Frontal cortex (tissue), 4 donors: ENCODE measurements at places on chromosomes 1 and 21. TPM values are rescaled to one million over a fixed set of nuclear protein-coding genes. Genes with fewer than 3 reads are reported as not detected.

- DNase-seq: peak; percentile 24
These were observed 769 bp downstream of the GPSM2 start for GRCh38 chr1:108877348-108878159.

- DNase-seq: no peak
These were observed 82.2 kb upstream of the GUCA2B start for GRCh38 chr1:42070996-42071395.

DNA sequence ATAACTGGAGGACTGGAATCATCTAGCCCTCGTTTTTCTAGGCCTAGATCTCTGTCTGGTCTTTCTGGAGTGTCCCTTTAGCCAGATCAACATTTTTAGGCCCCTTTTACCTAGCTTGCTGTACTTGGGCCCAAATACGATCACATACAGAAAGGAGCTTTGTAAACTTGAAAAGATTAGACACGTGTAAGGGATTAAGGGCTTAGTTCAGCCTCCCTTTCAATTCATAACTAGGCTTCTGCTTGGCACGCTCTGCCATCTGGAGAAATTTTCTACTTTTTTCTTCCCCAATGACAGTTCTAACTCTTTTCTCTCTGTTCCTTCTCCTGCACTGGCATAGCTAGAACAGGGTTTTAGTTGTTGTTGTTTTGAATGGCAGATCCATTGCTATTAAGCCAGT is 153.3 kb upstream of the BEND5 start:
- DNase-seq: no peak

Gene GBP1
- 1.2 TPM for total RNA-seq

Gene INSRR
- total RNA-seq: under 0.01 TPM

Gene ETV3L
- under 0.01 TPM for total RNA-seq

- no peak for DNase-seq
These were observed 2.8 kb downstream of the DYRK1A start for GRCh38 chr21:37369307-37369854.

Gene MYOG
- total RNA-seq: under 0.01 TPM

- DNase-seq: no peak
These were observed 187.0 kb upstream of the ETV3 start for GRCh38 chr1:157325220-157325619.

GRCh38 chr1:109467301-109467777 is 993 bp downstream of the SYPL2 start:
- DNase-seq: no peak

GRCh38 chr1:6144647-6145395 is 35.3 kb downstream of the CHD5 start:
- no peak for DNase-seq

- no peak for DNase-seq
These were observed 46.4 kb downstream of the KCND3 start for GRCh38 chr1:111943066-111943465.

GRCh38 chr1:150002217-150002616 is 8.3 kb downstream of the OTUD7B start:
- no peak for DNase-seq

- DNase-seq: peak; percentile 9
These were observed 26.9 kb upstream of the DDR2 start for GRCh38 chr1:162605225-162605927.

Gene RNF186
- not detected for total RNA-seq

DNA sequence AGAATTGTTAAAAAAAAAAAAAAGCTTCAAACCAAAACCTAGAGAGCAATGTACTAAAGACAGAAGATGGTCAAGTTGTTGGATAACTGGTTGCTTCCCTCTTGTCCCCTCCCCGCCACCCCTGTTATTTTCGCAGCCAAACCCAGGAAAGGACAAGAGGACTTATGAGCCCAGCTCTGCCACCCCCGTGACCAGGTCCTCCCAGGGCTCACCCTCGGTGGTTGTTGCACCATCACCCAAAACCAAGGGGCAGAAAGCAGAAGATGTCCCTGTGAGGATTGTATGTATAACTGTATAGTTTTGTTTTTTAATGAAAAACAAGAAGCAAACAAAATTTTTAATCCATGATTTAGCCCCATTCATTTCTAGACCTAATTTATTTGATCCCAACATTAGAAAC is 69.4 kb downstream of the VPS26C start:
- no peak for DNase-seq

DNA sequence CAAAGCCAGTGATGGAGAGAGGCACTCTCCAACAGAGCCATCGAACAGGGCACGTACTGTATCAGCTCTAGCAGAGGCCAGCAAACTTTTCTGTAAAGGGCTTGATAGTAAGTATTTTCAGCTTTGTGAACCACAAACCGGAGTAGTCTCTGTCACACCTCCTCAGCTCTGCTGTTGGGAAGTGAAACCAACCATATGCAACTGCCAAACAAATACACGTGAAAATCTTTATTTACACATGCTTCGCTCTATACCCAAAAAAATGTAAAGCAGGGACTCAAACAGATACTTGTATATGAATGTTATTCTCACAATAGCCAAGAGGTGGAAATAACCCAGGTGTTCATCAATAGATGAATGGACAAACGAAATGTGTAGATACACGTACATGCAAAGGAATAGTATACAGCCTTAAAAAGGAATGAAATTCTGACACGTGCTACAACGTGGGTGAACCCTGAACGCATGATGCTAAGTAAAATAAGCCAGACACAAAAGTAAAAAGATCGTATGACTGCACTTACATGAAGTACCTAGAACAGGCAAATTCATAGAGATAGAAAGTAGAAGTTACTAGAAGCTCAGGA is 39.0 kb downstream of the SETD4 start:
- DNase-seq: no peak

- DNase-seq: no peak
These were observed 295.7 kb downstream of the SETD4 start for GRCh38 chr21:35764586-35764985.

DNA sequence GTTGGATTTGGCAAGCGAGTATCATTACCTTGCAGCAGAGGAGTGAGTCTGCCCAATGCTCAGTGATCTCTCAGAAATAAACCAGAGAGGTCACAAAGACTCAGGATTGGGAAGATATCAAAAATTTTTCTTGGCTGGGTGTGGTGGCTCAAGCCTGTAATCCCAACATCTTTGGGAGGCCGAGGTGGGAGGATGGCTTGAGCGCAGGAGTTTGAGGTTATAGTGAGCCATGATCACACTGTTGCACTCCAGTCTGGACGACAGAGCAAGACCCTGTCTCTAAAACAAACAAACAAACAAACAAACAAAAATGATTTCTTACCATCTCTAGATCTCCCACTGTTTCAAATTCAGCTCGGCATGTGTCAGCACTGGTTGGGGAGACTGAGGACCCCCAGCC is 13.3 kb upstream of the BECN2 start:
- DNase-seq: no peak

Gene NEXN
- total RNA-seq: under 0.01 TPM

DNA sequence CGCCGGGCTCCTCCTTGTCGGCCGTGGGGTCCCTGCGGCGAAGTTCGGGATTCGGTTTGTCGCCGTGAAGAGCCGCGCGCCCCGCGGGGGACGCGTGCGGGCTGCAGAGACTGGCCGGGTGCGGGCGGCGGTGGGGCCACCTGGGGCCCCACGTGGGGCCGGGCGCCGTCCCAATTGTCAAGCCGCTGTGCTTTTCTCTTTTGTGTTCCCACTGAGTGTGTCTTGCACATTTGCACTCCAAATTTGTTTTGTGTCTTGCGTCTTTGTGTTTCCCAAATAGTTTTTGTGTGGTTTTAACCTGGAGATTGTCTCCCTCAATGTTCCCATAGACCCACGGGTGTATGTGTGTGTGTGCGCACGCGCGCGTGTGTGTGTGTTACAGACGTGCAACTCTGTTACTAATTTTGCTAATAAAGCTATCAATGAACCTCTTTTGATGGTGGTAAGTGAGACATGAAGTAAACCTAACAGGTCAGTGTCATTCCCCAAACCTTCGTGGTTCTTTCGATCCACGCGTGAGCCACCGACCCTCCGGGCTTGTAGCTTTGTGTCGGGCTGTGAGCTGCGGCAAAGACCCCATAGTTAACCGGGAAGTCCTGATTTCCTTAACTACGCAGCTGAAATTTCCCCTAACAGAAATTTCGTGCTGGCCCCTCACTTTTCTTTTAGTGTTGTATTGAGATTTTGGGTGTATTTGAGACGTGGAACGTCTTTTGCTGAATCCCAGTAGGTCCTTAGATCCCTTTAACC is 708 bp downstream of the PRDM2 start:
- DNase-seq: peak; percentile 74

DNA sequence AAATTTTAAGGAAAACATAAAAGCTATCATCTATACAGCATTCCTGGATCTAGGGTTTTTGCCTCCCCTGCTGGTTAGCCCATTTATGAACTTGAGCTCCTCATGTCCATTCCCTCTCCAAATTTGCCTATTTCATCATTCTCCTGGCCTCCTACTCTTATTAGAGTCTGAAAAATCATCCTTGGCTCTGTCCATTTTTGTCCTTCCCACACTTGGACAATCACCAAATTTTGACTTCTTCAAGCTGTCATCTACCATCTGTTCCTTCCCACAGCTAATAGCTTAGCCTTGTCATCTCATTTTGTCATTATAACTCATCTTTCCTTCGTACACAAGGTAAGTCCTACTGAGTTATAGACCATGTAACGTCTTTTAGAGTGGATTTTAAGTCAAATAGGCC is 2.2 kb upstream of the HENMT1 start:
- DNase-seq: no peak

Gene FAM167B
- 0.41 TPM for total RNA-seq

Gene GUCA2B
- not detected for total RNA-seq

- peak; percentile 40 for DNase-seq
These were observed 34.0 kb downstream of the FOXO6 start for GRCh38 chr1:41394959-41395956.

GRCh38 chr1:116433275-116434257 is 60.5 kb downstream of the ATP1A1 start:
- DNase-seq: peak; percentile 29

Gene KIF2C
- 2.9 TPM for total RNA-seq

DNA sequence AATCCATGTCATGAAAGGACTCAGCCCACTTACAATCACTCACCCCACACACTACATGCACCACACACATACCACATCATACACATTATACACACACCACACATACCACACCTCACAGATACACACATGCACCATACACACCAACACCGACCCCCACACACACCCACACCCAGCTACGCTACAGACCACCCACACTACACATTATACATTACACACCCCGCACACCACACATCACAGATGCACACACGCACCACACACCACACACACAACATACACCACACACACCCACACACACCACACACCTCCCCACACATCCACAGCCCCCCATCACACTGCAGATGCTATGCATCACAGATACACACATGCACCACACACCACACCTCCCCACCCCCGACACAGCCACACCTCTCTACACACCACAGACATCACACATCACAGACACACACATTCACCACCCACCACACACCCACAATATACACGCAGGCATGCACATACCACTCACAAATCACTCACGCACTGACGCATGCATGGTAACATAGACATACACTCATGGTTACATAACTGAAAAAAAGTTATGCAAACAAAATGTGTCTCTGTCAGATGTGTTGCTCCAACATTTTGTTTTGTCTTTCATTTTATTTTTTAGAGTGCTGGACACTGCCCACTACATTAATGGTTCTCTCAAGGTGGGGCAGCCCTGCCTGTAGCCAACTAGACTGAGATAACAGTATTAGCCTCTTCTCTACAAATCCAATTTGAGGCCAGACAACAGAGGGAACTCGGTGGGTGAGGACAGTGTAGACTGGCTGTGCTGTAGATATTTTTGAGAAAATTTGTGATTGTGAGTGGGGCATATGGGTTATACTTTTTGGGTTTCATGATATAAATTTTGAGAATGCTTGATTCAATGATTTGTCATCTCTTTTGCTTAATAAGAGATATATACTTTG is 15.2 kb upstream of the PGBD2 start:
- DNase-seq: no peak

DNA sequence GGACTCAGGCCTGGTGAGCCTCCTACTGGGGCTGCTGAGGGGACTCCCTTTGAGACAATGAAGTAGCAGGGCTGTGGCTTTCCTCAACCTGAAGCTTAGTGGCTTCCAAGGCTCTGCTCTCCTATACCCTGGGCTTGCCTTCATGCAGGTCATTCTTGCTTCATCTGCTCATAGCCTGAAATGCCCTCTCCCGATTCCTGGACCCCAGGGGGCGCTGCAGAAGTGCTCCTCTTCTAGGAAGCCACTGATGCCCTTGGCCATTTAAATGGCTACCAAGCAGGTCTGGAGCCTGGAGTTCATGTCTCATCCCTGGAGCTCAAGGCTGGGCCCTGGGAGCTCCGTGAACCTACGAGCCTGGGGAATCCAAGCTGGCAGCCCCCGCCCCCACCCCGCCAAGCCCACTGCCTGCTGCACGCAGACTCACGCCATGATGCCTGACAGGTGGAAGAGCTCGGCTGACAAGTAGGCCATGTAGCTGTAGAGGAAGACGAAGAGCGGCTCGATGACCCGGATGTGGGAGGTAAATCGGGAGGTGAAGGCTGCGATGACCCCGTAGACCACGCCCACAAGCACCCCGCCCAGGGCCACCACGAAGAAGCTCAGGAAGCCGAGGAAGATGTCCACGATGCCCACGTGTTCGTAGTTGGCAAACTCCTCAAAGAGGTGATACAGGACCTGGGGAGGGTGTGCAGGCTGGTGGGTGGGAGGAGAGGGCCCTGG is 45.7 kb downstream of the SLC9A1 start:
- DNase-seq: no peak

Gene GFI1
- not detected for total RNA-seq

GRCh38 chr1:3880429-3881192 is 19.5 kb downstream of the C1orf174 start:
- no peak for DNase-seq

Gene TSTD1
- 32.6 TPM for total RNA-seq

Gene PRAMEF27
- total RNA-seq: not detected

DNA sequence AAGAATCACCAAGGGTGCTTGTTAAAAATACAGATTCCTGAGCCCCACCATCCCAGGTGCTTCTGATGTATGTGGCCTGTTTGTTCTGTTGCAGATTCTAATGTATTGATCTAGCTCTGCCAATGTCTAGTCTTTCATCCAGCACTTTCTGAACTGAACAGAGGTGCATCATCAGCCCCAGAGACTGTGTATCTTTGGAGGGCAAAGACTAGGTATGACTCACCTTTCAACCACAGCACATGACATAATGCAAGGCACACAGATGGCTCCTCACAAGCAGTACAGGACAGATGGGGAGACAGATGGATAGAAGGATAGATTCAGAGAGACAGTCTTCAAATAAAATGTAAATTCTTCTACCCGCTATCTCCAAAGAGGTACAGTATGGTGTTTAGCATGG is 32.3 kb downstream of the CD58 start:
- no peak for DNase-seq

GRCh38 chr1:76948846-76949245 is 81.6 kb downstream of the ST6GALNAC5 start:
- DNase-seq: no peak

Gene KCNH1
- 10.6 TPM for total RNA-seq

DNA sequence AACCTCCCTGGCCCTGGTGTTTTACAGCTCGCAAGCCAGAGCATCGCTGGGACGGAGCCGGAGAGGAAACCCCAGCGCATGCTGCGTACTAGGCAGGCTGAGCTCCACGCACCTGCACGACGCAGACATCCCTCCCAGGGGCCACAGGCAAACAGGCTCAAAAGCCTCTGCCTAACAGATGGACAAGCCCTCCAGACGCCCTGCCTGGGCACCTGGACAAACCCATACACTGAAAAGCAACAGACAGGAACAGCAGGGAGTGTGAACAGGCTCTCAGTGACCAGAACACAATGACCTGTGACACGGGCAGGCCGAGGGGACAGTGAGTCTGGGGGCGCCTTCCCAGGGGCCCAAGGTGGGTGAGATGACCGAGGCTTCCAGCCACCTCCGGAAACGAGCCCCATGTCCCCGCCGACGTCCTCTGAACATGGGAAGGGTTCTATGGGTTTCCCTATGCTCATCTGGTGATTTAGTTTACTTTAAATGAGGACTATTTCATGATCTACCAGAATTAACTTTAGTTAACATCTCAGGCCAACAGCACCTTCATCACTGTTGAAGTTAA is 40.3 kb downstream of the NPHP4 start:
- DNase-seq: no peak
